Aorta (tissue), 5 donors: ENCODE measurements at places on chromosomes 3 and 15. TPM values are rescaled to one million over a fixed set of nuclear protein-coding genes. Genes with fewer than 3 reads are reported as not detected.
A peak's percentile ranks its signal among the peaks of the same experiment; 100 is the strongest.

DPPA2 gene
- not detected for total RNA-seq

BCHE gene
- 1.9 TPM for total RNA-seq

EOGT gene
- total RNA-seq = 134 TPM

SENP8 gene
- 1.8 TPM for total RNA-seq

DNA sequence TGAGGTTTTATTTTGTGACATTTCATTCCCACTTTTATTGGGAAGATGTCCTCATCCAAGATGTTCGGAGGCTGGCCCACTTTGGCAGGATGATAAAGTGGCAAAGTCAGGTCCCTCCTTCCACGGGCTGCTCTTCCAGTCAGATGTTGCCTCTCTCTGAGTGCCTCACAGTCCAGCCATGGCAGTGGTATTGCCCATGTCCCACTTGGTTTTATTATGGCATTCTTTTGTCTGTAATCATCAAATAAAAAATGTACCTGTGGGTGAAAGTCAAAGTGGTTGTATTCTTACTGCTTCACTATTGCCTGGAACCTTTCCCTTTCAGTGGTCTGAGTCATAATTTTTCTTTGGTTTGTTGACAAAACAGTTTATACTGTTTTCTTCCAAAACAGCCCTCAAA, 20.2 kb downstream of the ARNT2 start:
- H3K4me3 ChIP-seq = no peak overlapping the region
- DNase-seq = no peak
- no peak overlapping the region for H3K27ac ChIP-seq

DNA sequence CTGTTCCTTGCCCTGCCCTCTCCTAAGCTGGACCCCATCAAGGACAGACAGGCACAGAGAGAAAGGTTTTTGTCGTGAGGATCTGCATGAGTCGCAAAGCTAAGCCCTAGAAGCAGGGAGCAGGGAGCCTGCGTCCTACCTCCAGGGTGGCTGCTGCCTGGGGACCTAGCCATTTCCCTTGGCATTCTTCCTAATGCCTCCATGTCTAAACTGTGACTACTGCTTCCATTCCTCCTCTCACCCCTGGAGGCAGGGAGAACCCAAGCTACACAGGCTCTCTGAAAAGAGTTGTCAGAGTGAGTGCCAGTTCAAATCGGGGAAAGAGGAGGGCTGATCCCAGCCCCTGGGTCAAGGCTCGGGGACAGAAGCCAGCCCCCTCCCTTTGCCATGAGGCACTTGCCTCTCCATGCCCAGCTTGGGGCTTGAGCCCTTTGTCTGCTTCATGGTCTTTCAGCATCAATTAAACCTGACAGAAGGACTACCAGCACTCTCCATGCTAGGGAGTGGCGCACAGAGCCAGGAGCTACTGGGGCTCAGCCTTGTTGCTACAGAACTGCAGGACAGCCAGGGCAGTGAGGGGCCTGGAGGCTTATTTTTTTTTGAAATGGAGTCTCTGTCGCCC, 2.4 kb downstream of the GCHFR start:
- no peak overlapping the region for H3K4me3 ChIP-seq
- no peak for DNase-seq
- no peaks in the 10 kb centered on the region for H3K4me1 ChIP-seq
- H3K36me3 ChIP-seq = no peaks in the 10 kb centered on the region

DNA sequence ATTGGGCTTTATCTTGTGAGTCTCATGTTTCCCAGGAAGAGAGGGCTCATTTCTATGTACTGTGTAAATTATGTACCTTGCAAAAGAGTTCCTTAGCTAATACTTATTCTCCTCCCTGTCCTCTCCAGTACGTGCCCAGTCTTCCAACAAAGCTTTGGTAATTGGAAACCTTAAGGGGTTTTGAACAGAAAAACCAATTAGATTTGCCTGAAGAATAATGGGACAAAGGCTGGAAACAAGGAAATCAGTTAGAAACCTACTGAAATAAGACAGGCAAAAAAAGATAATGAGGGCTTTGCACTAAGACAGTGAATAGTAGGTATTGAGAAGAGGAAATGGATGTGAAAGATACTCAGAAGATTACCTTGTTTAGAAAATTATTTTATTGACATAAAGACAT, 82.5 kb downstream of the SPRED1 start:
- H3K36me3 ChIP-seq = no peaks in the 10 kb centered on the region
- no peaks in the 10 kb centered on the region for H3K27me3 ChIP-seq
- no peaks in the 10 kb centered on the region for H3K4me1 ChIP-seq
- DNase-seq = no peak

- no peak overlapping the region for H3K27ac ChIP-seq
- no peaks in the 10 kb centered on the region for H3K27me3 ChIP-seq
- H3K36me3 ChIP-seq = no peaks in the 10 kb centered on the region
- H3K4me3 ChIP-seq = no peak overlapping the region
- no peaks in the 10 kb centered on the region for H3K4me1 ChIP-seq
- peak; percentile 41 for DNase-seq
Observed at GRCh38 chr15:68668926-68669600, 90.3 kb downstream of the CORO2B start.

DNA sequence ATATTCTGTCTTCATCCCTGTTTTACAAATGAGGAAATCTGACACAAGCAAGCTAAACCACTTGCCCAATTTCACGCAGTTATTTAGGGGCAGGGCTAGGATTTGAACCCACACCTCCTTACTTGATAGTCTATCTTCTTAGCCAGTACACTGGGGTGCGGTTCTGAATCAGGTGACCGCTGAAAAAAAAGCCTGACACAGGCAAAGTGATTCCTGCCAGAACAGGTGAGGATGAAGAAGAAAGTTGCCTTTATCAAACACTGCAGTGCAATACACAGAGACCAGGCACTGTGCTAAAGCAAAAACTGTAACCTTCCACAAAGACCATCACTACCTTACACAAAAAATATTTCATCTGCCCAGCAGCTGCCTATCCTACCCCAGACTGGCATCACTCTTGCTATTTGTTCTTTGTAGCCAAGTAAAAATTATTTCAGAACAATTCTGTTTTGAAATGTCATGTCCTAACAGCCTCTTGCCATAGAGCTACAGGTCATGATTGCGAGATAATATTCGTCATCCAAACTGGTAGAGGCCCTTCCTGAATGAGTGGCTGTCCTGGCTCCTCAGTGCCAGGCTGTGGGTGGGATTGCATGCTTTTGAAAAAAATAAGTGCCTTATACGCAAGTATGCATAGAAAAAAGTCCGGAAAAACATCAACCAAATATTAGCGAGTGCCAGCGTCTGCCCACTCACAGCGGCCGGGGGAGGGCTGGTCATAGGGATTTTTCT, 142.3 kb upstream of the TPM1 start:
- H3K4me1 ChIP-seq = peaks cover 3% of the 10 kb centered on the region
- H3K36me3 ChIP-seq = no peaks in the 10 kb centered on the region
- no peak for DNase-seq
- no peak overlapping the region for H3K4me3 ChIP-seq
